ENCODE measurements at places on chromosomes 1 and 21.

- no peak for DNase-seq
Observed at GRCh38 chr1:179095924-179096323, 14.1 kb downstream of the TOR3A start.

- DNase-seq = no peak
Observed at GRCh38 chr1:99198393-99198792, 65.9 kb upstream of the PLPPR4 start.

- no peak for DNase-seq
Observed at GRCh38 chr21:32947736-32948135, 78.0 kb upstream of the OLIG2 start.

GRCh38 chr1:33273406-33273805 lies 17.1 kb downstream of the ZNF362 start:
- no peak for DNase-seq

GRCh38 chr1:204278958-204279357 lies 65.2 kb upstream of the GOLT1A start:
- DNase-seq = no peak

DNA sequence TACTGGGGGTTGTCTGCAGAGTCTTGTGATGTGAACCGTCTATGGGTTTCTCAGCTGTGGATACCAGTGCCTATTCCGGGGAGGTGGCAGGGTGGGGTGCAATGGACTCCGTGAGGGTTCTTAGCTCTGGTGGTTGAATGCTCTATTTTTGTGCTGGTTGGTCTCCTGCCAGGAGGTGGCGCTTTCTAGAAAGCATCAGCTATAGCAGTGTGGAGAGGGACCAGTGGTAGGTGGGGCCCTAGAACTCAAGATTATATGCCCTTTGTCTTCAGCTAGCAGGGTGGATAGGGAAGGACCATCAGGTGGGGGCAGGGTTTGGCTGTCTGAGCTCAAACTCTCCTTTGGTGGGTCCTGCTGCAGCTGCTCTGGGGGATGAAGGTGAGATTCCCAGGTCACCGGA lies 127.3 kb upstream of the PLD5 start:
- DNase-seq = no peak

GRCh38 chr1:94031154-94031553 lies 89.8 kb downstream of the ABCA4 start:
- no peak for DNase-seq

GRCh38 chr1:41021526-41022308 lies at the start of gene SLFNL1:
Gene SLFNL1, minus strand, starts transcription at chr1:41021725. Its CDS starts 1,065 bp downstream, at chr1:41020660.
- no peak for DNase-seq

- no peak for DNase-seq
Observed at GRCh38 chr21:31948676-31949075, 75.9 kb downstream of the HUNK start.

DNA sequence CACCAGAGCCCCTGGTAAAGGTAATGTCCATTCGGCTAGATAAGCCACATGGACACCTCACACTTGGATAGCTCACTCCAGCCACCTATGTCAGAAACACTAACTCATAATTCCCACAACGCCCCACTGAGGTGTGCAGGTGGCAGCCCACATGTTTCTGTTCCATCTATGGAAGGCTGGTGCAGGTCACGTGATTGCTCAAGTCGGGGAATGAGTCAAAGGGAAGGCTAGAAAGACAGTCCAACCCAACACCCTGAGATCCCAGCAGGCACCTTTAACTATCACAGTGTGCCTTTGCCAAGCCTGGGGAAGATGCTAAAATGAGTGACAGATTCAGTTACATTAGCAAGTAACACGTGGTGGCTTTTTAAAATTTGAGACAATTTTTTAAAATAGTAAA lies 45.3 kb upstream of the KCNE1 start:
- no peak for DNase-seq

- no peak for DNase-seq
Observed at GRCh38 chr1:229448845-229449244, 15.0 kb upstream of the ACTA1 start.

GRCh38 chr1:39896909-39897685 lies 4.6 kb downstream of the MYCL start:
- no peak for DNase-seq

DNA sequence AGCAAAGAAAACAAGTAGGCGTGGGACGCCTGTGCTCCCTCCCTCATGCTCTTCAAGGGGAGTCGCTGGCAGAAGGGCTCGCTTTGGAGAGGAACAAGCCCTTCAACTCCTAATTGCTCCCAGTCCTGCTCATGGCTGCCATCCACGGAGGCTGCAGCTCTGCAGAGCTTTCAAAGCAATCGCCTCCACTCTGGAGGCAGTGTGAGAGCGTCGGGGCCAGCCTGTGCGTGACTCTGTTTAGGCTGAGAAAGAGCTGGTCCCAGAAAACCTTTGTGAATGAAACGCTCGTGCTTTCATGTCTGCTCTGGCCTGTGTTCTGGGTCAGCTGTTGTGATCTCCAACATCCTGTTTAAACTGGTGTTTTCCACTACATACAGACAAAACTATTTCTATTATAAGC lies 23.9 kb upstream of the RUNX1 start:
- no peak for DNase-seq

GRCh38 chr1:25183126-25183980 lies 48.9 kb downstream of the SYF2 start:
- no peak for DNase-seq

GRCh38 chr1:54548389-54549044 lies 489 bp downstream of the ACOT11 start:
- no peak for DNase-seq

- no peak for DNase-seq
Observed at GRCh38 chr1:157292809-157293564, 154.8 kb upstream of the ETV3 start.

DNA sequence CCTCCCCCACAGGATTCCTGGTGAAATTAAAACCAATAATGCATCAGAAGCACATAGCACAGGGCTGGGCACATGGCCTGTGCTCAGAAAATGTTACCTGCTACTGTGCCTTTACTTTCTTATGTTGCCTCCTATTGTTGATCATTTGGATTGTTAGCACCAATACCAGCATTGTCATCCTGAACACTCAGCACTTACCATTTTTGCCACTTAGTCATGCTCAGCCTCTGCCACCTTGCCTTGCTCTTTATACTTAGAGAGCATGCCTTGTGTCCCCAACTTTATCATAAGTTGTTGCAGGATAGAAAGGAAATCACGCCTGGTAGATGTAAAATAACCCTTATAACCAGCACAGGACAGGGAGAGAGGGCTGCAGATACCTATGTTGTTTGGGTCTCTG lies 361.0 kb upstream of the RUNX1 start:
- DNase-seq = no peak

GRCh38 chr1:151790940-151791651 lies 796 bp upstream of the TDRKH start:
- DNase-seq = no peak

- DNase-seq = no peak
Observed at GRCh38 chr21:21268885-21269284, 270.7 kb downstream of the NCAM2 start.

DNA sequence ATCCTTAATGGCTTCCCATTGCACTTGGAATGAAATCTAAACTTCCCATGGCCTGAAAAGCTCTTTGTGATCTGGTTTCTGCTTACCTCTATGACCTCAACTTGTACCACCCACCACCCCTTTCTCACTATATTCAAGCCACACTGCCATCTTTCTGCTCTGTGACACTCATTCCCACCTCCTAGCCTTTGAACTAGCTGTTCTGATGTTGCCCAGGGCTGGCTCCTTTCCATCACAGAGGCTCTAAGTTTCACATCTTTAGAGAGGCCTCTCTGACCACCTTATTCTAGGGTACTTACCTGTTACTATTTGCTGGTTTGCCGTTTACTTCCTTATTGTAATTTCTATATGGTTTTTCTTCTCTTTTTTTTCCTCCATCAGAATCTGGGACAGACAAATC lies 4.2 kb downstream of the MPZL1 start:
- DNase-seq = no peak

DNA sequence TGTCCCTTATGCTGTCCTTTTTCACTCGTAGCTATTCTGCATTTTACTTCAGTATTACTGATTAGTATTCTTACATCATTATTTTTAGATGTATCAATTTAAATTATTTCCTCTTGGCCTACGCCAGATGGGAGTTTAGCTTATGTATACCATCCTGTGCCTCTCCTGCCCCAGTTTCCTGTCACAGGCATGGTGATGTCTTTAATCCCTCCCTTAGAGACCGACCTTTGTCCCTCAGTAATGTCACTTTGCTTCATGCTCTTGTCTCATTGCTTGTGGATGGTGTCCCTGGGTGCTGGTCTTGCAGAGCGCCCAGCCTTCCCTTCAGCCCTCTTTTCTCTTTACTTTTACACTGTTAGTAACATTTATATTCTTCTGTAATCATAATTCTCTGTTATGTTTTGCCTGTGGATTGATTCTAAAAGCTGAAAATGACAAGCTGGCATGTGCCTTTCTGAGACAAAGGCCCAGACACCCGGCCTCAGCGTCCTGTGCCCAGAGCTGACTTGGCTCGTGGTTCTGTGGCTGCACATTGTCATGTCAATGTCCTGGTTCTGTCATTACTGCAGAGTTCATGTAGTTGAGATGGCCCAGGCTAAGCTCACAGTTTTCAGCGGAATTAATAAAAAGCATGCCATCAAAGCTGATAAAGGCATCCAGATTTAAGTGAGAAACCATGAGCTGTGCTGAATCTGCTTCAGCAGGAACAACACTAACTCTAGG lies 100.7 kb downstream of the MTR start:
- DNase-seq = no peak

GRCh38 chr1:41953291-41953690 lies 34.6 kb upstream of the HIVEP3 start:
- no peak for DNase-seq

DNA sequence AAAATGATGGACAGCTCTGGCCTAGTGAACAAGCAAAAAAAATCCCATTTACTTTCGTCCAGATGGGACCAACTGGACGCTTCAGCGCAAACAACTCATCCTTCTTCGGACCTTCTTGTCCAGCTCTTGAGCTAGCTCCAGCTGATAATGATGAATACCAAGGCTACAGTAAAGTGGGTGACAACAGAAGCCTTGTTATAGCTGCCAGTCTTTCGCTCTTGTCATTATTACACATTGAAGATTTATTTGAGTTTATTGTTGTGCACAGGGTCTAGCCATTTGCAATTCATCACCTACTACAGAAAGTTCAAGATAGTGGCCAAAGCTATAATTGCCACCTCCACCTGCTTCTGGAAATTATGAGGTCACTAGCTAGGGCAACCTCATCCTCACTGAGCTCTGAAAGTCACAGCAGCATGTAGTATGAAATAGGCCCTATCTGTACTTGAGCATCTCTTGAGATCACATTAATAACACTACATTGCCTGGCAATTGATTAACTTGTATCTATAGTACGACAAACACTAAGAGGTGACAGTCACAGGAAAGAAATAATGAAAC lies 76.9 kb downstream of the GPATCH2 start:
- DNase-seq = no peak

DNA sequence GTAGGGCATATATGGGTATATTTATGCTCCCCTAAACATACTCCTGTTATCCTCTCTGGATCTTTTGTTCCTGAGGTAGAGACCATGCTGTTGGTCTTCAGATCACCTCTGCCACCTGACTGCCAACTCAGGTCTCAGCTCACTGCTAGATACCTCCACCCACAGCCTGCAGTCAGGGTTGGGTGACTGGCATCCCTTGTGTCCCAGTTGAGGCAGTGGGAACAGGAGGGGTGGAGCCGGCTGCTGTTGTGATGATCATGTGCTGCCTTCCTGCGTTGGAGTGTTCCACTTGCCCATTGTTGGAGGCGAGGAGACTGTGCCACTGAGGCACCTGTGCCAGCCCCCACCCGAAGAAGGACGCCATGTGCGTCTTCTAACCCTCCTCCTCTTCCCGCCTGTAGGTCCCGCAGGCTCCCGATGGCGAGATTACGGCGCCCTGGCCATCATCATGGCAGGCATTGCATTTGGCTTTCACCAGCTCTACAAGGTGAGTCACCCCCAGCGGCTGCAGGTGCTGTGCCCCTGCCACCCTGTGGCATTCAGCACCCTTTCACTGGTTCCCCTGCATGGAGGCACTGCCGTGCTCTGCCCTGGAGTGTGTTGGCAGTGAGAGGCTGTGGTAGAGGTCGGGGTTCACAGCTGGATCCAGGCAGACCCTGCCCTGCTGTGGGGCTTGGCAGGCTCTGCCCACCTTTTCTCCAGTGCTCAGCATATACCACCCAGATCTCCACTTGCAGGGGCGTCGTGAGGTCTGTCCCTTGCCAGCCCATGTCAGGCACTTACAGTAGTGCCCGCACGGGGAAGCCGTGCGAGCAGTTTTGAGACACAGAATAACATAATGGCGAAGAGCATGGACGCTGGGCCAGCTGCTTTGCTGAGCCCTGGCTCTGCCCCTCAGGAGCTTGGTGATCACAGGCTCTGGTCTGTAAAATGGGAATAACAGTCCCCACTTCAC lies 143.5 kb downstream of the PEX14 start:
- DNase-seq = no peak

GRCh38 chr1:115453666-115454065 lies 115.6 kb upstream of the NGF start:
- no peak for DNase-seq

DNA sequence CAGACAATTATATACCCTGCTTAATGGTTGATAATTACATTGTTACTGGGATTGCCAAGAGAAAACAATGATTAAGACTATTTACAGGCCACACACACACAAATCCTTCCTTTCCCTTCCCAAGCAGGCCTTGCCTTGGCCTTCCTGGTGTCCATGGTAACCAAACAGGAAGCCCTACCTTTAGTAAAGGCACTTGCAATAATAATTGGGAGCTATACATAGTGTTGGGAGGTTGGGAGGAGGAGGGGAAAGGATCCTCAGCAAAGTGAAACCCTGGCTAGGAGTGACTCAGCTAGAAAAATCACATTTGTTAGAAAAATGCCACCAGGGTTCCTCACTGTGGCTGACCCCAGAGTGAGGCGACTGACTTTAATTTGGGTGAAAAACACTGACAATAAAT lies 122.3 kb upstream of the ADAR start:
- no peak for DNase-seq

DNA sequence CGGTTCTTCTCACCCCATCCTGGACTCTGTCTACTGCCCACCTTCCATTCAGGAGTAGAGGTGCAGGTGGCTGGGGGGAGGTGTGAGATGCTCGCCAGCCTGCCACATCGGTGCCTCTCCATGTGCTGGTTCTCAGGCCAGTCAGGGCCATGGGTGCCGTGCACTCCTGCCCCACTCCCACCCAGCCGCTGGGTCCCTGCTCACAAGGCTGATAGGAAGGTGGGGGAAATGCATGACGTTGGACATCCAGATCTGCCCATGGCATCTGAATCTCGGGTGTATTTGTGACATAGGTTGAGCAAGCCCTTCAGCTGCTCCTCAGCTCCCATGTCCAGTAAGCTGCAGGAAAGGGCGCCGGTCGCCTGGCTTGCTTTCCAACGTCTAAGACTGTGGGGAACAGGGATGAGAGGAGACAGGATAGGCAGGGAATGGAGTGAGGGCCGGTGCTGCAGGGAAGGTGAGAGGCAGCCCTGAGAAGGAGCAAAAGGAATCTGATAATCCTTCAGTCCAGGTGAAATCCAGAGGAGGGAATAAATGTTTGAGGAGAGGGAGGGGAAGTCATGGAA lies 11.8 kb downstream of the S100A7A start:
- no peak for DNase-seq

All from stimulated activated CD8-positive, alpha-beta memory T cell treated with anti-CD3 and anti-CD28 coated beads, Interleukin-4, amount 100 ng/mL, for 4 hours (primary cell).